ENCODE measurements at places on chromosomes 7 and 10. TPM values are rescaled to one million over a fixed set of nuclear protein-coding genes. Genes with fewer than 3 reads are reported as not detected.

DNA sequence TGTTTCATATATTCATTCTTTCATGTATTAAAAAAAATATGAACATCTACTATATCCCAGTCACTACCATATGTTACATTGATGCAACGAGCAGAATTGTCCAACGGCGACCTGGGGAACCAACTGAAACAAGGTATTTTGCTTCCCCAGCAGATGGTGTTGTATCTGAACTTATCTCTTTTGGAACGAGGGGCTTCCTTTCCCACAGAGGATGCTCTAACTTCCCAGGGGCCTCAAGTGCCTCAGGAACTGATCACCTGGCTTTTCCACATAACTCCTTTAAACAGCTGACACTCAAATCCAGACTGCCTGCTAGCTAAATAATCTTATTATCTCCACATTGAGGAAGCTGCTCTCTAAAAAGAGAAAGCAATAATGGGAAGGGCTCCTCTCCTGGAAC is 259.3 kb downstream of the HTR7 start:
- no peak for DNase-seq
- H3K27ac ChIP-seq, result no peak overlapping the region
- no peaks in the 10 kb centered on the region for H3K36me3 ChIP-seq
- peaks cover 23% of the 10 kb centered on the region for H3K27me3 ChIP-seq

GRCh38 chr10:89553064-89553734 is 17.8 kb upstream of the SLC16A12 start:
- peaks cover 7% of the 10 kb centered on the region for H3K4me1 ChIP-seq
- no peak overlapping the region for H3K4me3 ChIP-seq
- H3K36me3 ChIP-seq, result no peaks in the 10 kb centered on the region
- H3K27me3 ChIP-seq, result no peaks in the 10 kb centered on the region

- peak overlapping the region; percentile 68 for H3K27ac ChIP-seq
- peak overlapping the region; percentile 44 for H3K4me3 ChIP-seq
- no peaks in the 10 kb centered on the region for H3K36me3 ChIP-seq
- DNase-seq, result peak; percentile 82
- peaks cover 5% of the 10 kb centered on the region for H3K4me1 ChIP-seq
These were observed 26.3 kb upstream of the WDFY4 start for GRCh38 chr10:48658243-48658974.

DNA sequence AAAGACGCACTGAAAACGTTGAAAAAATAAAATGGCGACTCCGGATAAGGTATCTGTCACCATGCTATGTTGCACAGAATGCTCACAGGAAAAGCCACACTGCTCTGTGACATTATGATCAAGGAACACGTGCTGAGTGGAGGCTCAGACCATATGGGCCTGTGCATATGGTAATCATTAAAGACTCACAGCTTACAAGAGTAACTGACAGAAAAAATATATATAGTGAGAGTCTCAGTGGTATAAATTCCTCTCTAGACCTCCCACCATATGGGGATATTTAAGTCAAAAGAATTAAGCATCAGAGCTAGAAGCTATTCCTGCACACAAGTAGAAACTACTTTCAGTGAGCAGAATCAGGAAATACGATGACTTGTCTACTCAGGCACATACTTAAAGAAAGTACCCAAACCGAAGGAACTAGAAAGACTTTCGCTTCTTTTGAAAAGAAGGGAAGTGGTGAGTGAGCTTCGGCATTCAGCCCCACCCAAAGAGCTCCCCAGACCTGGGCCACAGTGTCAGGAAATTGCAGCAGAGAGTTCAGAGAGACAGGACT is 65.1 kb upstream of the MPP7 start:
- peaks cover 20% of the 10 kb centered on the region for H3K4me1 ChIP-seq
- peak overlapping the region; percentile 67 for H3K27ac ChIP-seq
- H3K36me3 ChIP-seq, result no peaks in the 10 kb centered on the region
- peaks cover 6% of the 10 kb centered on the region for H3K27me3 ChIP-seq
- peak overlapping the region; percentile 75 for H3K4me3 ChIP-seq

DNA sequence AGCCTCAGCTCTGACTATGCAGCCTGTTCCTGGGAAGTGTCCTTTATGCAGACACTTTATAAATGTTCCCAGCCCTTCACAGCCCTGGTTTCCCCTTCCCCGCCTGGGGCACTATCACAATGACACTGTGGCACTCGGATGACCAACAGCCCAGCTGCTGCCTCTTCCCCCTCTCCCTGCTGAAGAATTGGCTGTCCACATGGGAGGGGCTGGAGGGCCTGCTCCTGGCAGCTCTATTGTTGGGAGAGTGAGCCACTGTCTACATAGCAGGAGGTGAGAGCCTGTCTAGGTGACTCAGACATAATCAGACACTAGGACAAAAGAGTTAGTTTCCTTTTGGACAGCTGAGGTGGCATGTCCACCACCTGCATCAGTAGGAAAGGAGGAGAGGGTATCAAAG is 437.5 kb downstream of the PLXNA4 start:
- no peaks in the 10 kb centered on the region for H3K36me3 ChIP-seq
- H3K27ac ChIP-seq, result no peak overlapping the region
- no peak overlapping the region for H3K4me3 ChIP-seq
- DNase-seq, result no peak
- no peaks in the 10 kb centered on the region for H3K4me1 ChIP-seq
- no peaks in the 10 kb centered on the region for H3K27me3 ChIP-seq

GRCh38 chr10:50625649-50626132 is 1.9 kb upstream of the SGMS1 start:
- H3K27ac ChIP-seq, result peak overlapping the region; percentile 98
- peak overlapping the region; percentile 96 for H3K4me3 ChIP-seq
- H3K27me3 ChIP-seq, result no peaks in the 10 kb centered on the region
- peaks cover 16% of the 10 kb centered on the region for H3K4me1 ChIP-seq

Gene DOCK1
- 61.6 TPM for total RNA-seq

Gene HYAL4
- total RNA-seq, result 0.21 TPM

Gene MAGI2
- 5.7 TPM for total RNA-seq

Measured in type B pancreatic cell (in vitro differentiated cells).